ENCODE measurements at places on chromosomes 12 and 14.

GRCh38 chr12:84085046-84085445, 827.6 kb downstream of the SLC6A15 start:
- DNase-seq = no peak

- no peak for DNase-seq
Observed at GRCh38 chr12:108609537-108610335, 11.9 kb upstream of the TMEM119 start.

- peak; percentile 34 for DNase-seq
Observed at GRCh38 chr12:58540480-58541299, 379.6 kb downstream of the LRIG3 start.

DNA sequence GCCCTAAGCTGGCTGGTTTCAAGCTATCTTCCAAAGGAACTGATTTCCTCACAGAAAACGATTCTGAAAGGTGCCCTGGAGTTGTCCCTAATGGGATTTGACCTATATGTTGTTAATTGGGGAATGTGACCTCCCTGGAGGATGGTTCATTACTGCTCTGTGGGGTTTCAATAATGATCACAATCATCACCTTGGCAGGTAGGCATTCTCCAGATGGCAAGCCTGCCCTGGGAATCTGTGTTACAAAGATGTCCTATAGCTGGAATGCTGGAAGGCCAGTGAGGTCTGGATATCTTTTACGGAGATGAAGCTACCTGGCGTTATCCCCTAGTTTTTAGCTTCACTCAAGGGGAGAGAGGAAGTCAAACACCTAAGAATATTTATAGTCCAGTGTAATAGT, 167.6 kb downstream of the TTC8 start:
- DNase-seq = no peak

- DNase-seq = no peak
Observed at GRCh38 chr12:120817559-120818330, 86.4 kb downstream of the SPPL3 start.

DNA sequence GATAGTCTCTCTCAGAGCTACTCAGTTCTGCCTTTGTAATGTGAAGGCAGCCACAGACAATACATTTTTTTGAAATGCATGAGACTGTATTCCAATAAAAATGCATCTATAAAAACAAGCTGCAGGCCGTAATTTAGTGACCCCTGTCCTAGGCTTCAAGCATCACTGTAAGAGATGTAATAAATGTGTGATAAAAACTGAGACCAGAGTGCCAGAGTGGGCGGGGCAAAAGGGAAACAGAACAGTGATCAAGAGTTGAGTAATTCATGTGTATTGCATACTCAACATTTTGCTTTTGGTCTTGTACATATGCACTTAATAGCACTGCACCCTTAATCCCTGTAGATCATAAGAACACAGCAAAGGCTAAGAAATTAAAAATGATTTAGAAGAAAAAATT, 743.5 kb downstream of the DIO2 start:
- DNase-seq = no peak

GRCh38 chr12:50149311-50149710, 17.9 kb downstream of the CERS5 start:
- DNase-seq = no peak

- DNase-seq = no peak
Observed at GRCh38 chr14:40197344-40197743, 765.1 kb upstream of the FBXO33 start.

GRCh38 chr12:11460343-11461023, 65.1 kb upstream of the PRB2 start:
- no peak for DNase-seq

- peak; percentile 89 for DNase-seq
Observed at GRCh38 chr12:104219908-104220404, 4.4 kb downstream of the TXNRD1 start.

- no peak for DNase-seq
Observed at GRCh38 chr14:70149596-70150165, 39.1 kb downstream of the SLC8A3 start.

DNA sequence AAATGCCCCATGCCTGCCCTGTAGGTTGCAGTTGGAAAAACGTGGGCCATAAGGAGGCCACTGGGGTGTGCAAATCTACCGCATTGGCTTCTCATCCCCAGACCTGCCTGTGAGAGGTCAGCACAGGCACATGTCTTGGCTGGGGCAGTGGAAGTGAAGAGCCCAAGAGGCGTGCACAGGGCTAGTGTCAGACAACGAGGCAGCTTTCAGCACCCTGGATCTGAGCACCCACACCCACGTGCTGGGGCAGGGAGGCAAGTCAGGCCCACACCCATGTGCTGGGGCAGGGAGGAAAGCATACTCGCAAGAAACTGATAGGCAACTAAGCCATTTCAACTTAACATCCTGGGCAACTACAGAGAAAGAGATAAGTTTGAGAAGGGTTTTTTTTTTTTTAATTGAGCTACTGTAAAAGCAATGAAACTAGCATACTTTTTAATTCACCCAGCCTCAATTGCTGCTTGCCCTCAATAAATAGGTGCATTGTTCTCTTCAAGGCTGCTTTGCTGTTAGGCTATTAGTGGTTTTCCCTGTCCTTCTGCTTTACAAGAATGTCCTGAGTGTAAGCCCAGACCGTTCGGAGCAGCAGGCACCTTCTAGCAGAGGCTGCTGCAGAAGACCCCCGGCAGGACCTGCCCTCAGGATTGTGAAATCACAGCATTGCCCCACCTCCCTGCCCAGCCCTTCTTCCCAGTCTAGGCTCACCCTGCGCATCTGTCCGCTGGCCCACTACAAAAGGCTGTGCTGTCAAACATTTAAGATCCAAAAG, 355.3 kb upstream of the FKBP4 start:
- peak; percentile 94 for DNase-seq

DNA sequence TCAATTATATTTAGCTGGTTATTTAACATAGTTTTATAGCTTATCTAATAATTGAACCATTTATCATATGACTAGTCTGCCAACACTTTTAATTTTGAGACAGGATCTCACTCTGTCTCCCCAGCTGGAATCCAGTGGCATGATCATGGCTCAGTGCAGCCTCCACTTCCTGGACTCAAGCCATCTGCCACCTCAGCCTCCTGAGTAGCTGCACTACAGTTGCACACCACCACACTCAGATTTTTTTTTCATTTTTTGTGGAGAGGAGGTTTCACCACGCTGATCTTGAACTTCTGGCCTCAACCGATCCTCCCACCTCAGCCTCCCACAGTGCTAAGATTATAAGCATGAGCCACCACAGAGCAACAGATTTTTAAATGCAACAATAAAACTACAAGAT, 151.4 kb upstream of the MDGA2 start:
- no peak for DNase-seq

GRCh38 chr12:103647267-103647666, 60.2 kb downstream of the STAB2 start:
- peak; percentile 37 for DNase-seq

- no peak for DNase-seq
Observed at GRCh38 chr14:72332046-72332445, 399.8 kb downstream of the RGS6 start.

DNA sequence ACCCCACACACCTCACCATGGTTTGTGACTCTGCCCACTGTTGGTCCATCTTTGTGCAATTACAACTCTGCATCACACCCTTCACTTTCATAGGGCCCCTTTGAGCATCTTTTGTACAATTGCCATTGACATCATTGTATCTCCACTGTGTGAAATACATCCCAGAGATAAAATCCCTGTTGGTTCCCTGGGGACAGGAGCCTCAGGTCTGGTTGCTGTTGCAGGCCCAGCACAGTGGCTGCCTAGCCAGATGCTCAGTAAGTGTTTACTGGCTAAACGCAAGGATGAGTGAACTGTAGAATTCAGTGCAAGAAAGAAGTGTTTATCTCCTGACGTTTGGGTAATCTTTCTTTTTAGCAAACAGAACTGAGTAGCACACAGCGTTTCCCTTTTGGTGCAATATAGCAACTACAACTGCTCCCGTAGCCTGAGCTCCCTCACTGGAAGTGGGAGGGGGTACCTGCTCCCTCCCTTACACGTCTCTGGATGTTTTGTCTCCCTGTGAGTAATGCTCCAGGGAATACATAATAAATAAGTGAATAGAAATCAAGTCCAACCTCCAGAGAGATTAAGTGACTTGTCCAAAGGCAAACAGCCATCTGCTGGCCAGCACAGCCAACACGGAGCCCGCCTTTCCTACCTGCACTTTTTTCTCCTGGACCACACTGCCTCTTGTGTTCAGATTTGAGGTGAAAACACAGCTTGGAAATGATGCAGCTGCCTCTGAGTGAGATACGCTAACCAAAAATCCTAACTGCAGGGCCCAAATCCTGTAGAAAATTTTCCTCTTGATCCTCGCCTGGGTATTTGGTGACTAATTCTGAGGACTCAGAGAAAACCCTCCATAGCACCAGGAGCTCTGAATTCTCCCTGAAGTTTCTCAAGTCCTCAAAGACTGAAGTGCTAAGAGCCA, 27.4 kb downstream of the GALNT16 start:
- no peak for DNase-seq

- peak; percentile 79 for DNase-seq
Observed at GRCh38 chr14:23186913-23187654, 3.6 kb upstream of the SLC7A8 start.

- no peak for DNase-seq
Observed at GRCh38 chr14:33682760-33683159, 268.1 kb downstream of the EGLN3 start.

DNA sequence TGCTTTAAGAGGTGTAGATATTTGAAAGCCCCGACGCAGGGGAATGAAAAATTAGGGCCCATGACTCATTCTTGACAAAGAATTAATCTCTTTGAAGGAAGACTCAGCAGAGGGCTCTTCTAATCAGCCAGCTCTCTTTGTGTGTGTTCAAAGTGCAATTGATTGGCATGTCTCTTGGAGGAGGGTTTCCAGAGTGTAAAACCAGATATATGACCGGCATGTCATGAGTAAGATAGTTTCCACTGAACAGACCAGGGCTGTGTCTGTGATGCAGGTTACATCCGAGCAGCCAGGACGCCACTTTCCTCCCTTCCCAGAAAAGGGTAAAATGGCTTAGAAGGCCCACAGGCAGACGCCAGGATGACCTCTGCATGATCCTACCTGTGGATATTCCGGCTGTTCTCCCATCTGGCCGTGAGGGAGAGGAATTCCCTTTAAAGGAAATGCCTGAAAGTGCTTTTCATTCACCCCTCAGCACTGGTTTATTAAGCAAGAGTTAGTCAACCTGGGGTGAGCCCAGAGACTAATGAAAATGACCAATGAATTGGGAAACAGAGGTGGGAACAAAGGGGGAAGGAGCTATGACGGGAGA, 7.2 kb upstream of the KRT75 start:
- no peak for DNase-seq

GRCh38 chr12:45076417-45077026, 25.6 kb upstream of the DBX2 start:
- no peak for DNase-seq

DNA sequence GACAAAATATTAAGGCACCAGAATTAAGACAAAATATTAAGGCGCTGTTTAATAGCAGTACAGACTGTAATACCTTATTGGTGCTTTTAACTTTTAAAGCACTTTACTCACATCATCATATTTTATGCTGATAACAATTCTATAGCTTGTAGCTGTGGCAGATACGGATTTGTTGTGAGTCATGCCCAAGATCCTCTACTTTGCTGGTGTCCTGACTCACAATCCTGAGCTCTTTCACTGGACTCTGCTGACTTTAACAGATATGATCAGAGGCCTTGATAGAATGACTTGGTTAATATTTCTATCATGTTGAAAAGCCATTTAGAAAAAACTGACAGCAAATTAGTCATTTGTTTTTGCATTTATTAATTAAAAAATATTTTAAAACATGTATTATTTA, 99.0 kb upstream of the PKP2 start:
- DNase-seq = no peak

DNA sequence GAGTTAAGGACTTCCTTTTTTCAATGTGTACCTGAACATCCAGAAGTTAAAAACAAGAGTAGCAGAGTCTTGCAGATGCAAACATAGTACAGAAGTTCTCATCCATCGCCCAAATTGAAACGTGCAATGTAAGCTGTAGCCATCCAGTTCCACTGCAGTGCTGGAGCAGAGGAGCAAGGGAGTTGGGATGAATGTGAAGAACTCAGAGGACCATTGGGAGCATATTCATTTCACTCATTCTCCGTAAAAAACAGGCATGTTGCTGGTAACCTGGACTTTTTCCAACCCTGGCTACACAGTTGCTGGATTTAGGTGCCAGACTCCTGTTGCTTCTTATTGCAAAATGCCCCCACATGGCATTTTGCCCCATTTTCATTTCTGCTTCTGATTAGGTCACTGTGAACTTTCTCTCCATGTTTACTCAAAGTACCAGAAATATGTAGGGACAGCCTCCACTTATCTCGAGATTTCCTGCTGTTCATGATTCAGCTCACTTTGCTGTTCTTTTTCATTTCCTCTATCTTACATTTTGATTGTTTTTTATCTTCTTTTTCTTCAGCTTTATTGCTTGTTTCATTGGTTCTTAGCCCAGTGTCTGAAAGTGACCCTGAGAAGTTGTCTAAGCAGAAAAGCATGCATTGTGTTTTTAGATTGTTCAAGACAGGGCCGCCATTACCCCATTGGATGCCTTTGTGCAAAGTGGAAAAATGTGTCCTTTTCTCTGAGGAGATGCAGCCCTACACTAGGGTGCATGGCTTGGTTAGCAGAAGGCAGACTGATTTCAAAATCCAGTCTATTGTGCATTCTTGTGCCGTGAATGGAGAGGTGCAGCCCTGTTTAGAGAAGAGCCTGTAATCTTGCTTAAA, 109.0 kb upstream of the AMIGO2 start:
- no peak for DNase-seq

- DNase-seq = no peak
Observed at GRCh38 chr12:69008520-69008919, 75.5 kb upstream of the CPM start.

DNA sequence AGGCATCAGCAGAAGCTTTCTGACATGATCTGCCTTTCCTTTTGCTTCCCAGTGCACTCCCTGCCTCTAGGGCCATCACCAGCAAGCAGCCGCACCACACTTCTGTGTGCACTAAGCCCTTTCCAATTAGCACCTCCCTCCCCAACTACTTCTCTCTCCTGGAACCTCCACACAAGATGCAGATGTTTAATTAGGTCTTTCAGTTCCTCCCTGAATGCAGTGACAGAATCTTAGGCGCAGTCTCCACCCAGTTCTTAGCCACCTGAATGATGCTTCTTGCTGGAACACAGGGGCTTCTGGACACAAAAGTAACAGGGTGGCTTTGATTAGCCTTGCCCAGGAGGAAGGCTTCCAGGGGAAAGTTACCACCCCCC, 32.9 kb downstream of the NIN start:
- no peak for DNase-seq

DNA sequence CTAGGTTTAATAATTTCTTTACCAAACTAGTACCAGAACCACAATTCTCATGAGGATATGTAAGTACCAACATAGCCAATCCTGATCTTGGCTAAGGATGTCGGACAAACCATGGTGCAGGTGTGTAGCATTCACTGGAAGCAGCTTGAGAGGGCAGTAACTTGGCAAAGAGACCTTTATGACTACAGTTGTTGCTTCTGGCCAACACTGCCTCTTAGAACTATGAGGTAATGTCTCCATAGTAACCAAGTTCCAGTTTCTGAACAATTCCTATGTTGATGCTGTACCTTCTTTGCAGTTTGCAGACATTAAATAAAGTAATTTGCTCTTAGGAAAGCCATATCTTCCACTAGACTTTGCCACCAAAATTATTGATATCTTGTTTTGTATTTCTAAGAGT, at the start of gene LMNTD1:
TSS of gene LMNTD1 (minus strand) at position 186 of the 400 bp plus-strand sequence. CDS start 324 bp downstream, outside the sequence.
- DNase-seq = no peak

- DNase-seq = no peak
Observed at GRCh38 chr12:4450551-4451112, 5.0 kb upstream of the FGF6 start.

GRCh38 chr14:94787092-94787491, 17.2 kb upstream of the GSC start:
- no peak for DNase-seq

GRCh38 chr12:22160396-22161003, 114.5 kb downstream of the CMAS start:
- DNase-seq = peak; percentile 8

GRCh38 chr12:80627782-80628181, 79.7 kb upstream of the MYF6 start:
- peak; percentile 22 for DNase-seq
